ENCODE measurements at places on chromosomes 13 and 19. TPM values are rescaled to one million over a fixed set of nuclear protein-coding genes. Genes with fewer than 3 reads are reported as not detected.

DNA sequence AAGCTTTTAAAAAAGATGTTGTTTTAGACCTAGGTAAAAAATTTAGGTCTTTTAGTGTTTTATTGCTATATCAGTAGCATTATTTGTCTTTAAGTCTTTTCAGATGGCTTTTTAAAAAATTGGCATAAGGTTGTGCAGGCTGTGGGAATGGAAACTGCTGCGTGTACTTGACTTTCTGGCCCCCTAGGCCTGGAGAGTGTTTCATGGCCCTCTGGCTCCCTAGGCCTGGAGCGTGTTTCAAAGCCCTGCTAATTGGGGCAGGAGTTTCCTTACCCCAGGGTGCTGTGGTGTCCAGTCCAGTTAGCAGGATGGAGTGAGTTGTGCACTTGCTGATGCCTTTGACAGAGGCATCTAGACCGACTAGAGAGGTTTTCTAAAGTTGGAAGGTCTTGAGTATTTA is 23.8 kb downstream of the PRAM1 start:
- no peaks in the 10 kb centered on the region for H3K27me3 ChIP-seq
- H3K27ac ChIP-seq: no peak overlapping the region
- peaks cover 6% of the 10 kb centered on the region for H3K36me3 ChIP-seq
- H3K4me1 ChIP-seq: no peaks in the 10 kb centered on the region
- H3K4me3 ChIP-seq: no peak overlapping the region

- H3K4me3 ChIP-seq: no peak overlapping the region
- no peak overlapping the region for H3K27ac ChIP-seq
- H3K4me1 ChIP-seq: no peaks in the 10 kb centered on the region
- no peaks in the 10 kb centered on the region for H3K36me3 ChIP-seq
- no peaks in the 10 kb centered on the region for H3K27me3 ChIP-seq
Observed at GRCh38 chr13:64130171-64130570, 2714.5 kb upstream of the PCDH20 start.

TRAPPC2B gene
- 7.0 TPM for total RNA-seq

GPC5 gene
- total RNA-seq: 4.1 TPM
